ENCODE measurements at places on chromosomes 3 and 15.

- DNase-seq: no peak
Observed at GRCh38 chr3:61114316-61114953, 136.8 kb downstream of the FHIT start.

DNA sequence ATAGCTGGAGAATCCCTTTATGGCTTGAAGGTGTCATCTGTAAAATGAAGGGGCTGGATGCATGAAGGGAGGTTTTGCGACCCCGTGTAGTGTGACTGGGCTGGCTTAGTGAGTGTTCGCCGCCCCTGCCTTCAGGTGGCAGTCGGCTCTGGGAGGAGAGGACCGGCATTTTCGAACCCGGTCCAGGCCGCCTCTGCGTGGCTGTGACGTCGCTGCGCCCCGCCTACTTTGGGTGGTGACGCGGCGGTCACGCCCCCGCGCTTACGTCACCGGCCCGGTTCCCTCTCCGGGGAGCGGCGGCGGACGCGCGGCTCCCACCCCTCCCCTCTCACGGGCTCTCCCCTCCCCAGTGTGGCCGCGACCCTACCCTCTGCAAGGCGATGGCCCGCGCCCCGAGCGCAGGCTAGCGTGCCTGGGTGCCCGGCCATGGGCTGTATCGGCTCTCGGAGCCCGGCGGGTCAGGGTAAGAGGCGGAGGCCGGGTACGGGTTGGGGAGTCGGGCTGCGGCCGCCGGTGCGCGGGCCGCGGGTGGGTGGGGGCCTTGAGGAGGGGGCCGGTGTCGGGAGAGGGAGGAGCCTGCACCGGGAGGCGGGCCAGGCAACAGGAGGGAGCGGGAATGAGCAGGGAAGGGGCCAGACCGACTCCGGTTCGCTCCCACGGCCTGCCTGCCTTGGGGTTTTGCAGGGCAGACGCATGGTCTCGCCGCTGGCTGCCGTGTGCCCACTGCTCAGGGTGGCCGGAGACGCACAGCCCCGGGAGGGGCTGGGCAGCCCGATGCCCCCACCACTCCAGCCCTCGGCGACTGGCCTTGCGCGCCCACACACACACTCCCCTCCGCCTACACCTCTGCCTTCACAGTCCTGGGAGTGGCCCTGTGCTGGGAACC, 1.5 kb upstream of the FAM131A start:
- DNase-seq: peak; percentile 89

DNA sequence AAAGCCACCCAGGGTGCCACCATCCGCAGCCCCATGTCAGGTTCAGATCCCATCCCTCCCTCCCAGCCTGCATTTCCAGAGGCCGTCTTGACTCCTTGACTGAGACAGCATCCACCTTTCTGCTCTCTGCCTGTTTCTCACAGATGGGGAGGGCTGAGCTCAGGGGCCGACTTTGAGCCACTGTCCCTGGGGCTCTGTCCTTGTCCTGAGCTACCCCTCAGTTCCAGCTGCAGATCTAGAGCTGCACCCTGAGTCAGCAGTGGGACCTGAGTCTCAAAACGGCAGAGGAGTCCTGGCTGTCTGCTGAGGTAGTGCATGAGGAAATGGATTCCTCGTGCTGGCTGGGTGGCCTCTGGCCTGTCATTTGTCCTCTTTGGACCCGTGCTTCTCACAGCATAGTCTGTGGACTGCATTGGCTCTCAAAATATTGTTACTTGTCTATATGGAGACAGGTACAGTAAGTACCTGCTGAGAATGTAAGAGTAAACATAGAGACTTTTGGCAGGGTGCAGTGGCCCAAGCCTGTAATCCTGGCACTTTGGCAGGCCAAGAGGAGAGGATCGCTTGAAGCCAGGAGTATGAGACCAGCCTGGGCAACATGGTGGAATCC, 22.3 kb downstream of the RPLP1 start:
- no peak for DNase-seq

DNA sequence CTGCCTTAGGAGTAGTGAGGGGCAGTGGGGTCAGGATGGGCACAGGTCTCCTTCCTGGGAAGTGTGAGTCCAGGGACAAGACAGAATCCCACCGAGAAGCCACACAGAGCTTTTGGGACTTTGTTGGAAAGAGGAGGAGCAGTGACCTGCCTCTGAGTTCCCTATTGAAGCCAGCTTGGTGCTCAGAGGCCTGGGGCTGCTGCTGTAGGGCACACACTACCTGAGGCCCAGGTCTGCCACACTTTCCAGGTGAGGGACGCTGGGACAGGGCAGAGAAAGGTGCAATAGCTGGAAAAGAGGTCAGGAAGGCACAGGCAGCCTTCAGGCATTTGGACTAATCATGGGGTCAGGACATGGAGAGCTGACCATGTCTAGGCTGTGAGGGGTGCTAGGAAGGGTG, 67.7 kb downstream of the SCN5A start:
- DNase-seq: no peak

GRCh38 chr15:48644827-48645557, 517 bp downstream of the FBN1 start:
- no peak for DNase-seq

DNA sequence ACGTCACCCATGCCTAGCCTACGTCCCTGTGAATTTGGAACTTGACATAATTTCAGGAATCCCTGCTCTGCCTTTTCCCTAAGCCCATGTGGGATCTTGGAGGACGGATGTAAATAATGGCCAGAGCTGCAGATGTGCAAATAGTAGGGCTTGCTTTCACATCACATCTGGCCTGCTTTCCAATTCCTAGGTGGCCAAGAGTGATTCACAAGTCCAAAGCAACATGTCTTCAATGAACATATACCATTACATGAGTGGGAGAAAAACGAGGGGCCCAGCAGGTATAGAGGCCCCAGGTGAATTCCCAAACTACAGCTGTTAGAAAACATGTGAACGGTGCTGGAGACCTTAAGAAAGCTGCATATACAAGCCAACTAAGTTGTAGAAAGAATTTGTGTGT, 214.6 kb downstream of the MAGI1 start:
- DNase-seq: no peak

DNA sequence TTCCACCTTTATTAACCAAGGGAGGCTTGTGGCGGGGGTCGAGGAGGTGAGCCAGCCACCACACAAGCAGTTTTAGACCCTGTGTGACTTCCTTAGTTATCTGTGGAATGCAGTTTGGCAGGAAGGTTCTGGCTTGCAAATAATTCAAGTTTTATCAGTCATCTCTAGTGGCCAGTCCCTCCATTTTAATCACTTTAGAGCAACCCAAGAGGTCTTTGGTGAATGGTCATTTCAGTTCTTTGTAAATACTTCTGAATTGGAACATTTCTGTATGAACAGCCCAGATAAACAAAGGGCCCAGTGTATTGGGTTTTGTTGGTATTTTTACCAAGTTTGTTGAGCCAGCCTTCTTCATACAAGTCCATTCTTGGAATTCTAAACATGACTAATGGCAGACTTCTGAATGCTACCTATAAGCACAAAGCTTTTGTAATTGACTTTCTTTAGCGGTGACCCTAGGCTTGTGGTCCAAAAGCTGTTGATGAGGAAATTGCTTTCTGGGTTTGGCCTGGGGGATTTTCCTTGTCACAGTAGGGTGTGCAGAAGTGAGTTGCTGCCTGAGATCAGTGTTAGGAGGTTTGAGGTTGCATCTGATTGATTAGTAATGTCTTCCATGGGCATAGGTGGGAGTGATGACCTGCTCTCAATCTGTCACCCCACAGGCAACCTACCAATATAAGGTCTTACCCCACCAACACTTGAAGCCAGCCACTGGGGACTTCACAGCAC, 193.3 kb upstream of the TOPAZ1 start:
- DNase-seq: no peak

GRCh38 chr15:88098361-88098760, 158.2 kb downstream of the NTRK3 start:
- no peak for DNase-seq

Measured in activated CD8-positive, alpha-beta memory T cell treated with anti-CD3 and anti-CD28 coated beads for 1 hour (primary cell).